Stimulated activated CD8-positive, alpha-beta memory T cell treated with anti-CD3 and anti-CD28 coated beads, Interleukin-7, amount 100 ng/mL, for 1 hour (primary cell): ENCODE measurements at places on chromosomes 6 and 20.

- DNase-seq: no peak
Observed at GRCh38 chr20:62876902-62877816, 15.5 kb upstream of the TCFL5 start.

DNA sequence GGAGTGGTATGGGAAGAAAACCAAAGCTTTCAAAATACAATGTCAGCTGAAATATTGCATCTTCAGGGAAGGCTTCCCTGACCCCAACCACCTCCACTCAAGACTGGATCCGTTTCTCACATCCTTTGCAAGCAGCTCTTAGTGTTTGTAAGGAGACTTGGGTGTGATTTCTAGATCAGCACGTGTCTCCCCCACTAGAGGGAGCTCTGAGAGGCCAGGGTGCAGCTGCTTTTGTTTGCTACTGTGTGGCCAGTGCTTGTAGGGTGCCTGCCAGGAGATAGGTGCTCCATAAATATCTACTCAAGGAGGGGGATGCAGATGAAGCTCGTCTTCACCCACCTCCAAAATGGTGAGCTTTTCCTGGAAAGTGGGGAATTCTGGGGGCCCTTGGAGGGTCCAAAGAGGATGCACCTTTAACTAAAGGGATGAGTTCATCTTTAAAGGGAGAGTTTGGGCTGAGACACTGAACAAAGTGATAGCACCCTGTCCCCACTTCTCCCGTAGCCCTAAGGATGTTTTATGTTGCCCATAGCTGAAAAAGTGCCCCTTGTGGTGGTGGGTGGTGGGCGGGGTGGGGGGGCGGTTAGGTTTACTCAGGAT lies 52.6 kb upstream of the MAFB start:
- DNase-seq: no peak

GRCh38 chr20:48724382-48724781 lies 103.4 kb downstream of the PREX1 start:
- DNase-seq: no peak

GRCh38 chr20:14948416-14948815 lies 611.0 kb upstream of the FLRT3 start:
- no peak for DNase-seq

GRCh38 chr6:124445581-124445980 lies 516.7 kb upstream of the RNF217 start:
- no peak for DNase-seq

DNA sequence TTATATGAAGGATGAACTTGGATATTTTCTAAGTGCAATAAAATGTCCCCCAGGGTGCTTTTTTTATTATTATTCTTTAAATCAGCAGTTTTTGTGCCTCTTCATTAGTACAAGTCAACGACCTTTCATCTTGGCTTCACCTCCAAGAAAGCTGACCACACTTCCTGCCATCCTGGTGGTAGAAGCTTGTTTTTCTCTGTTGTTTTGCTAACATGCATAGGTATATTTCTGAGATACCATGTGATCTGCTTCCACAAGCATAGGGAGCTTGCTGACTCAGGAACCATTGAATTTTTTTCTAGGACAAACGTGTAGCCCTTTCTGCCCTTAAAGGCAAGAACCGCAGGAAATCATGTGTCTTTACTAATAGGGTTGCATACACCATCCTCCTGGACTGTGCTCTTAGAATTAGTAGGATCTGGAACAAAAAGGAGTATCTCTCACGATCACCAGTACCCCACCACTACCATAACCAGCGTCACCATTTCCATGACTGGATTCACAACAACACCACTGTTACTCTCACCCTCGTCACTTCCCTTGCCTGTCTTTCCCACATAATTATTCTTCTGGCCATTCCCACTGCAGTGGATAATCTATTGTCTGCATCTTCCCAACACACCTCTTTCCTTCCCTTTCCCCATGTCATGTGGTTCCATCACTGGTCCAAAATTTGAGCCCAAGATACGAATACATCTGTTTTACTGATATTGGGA lies 207.1 kb downstream of the MAFB start:
- DNase-seq: no peak

- no peak for DNase-seq
Observed at GRCh38 chr20:63361519-63362435, 628 bp upstream of the CHRNA4 start.

DNA sequence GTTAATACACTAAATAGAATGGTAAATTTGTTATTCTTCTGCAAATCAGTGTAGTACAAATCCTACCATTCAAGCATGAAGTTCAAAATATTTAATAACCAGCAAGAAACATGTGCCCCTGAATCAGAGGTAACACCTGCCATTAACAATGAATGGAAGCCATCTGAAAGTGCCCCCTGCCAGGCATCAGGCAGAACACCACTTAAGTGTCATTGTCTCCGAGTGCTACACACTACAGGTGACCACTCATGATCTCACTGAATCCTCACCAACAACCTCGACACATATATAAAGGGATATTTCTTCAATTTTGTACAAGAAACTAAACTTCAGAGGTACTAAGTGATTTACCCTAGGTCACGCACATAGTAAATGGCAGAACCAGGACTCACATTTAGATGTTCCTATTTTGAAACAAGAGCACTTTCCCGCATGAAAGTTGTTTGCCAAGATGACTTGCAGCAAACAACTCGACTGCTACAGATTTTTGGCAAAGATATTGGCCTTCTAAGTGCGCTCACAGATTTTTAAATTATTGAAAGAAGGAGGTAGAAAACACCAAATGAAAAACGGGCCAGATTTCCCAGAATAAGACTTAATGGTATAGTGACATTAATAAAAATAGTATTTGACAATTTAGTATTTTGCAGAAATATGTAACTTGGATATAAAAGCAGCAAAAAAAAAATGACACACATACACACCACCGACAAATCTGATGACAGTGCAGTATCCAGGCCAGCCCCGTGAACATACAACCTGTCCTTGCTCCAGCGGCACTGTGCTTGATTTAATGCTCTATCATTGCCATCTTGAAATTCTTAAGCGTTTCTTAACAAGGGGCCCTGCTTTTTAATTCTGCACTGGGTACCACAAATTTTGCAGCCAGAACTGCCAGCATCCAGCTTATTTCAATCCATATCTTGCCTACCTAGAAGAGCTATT lies 274.5 kb downstream of the ALDH8A1 start:
- no peak for DNase-seq
